Left lung (tissue), 14 donors: ENCODE measurements at places on chromosomes 7 and 10. TPM values are rescaled to one million over a fixed set of nuclear protein-coding genes. Genes with fewer than 3 reads are reported as not detected.

The EEPD1 gene
- 21.3 TPM for polyA plus RNA-seq

The ARPC1A gene
- 97.9 TPM for polyA plus RNA-seq

The CHRM2 gene
- polyA plus RNA-seq: 0.81 TPM

The LRRC72 gene
- not detected for polyA plus RNA-seq

The OR6V1 gene
- not detected for polyA plus RNA-seq

The TMEM273 gene
- polyA plus RNA-seq: 6.2 TPM

The GPR158 gene
- polyA plus RNA-seq: 0.97 TPM

The CNNM1 gene
- 0.30 TPM for polyA plus RNA-seq

The CACNB2 gene
- polyA plus RNA-seq: 11.5 TPM

The SAP25 gene
- 9.5 TPM for polyA plus RNA-seq

The EIF4EBP2 gene
- polyA plus RNA-seq: 79.7 TPM

The MET gene
- polyA plus RNA-seq: 24.7 TPM

The AGBL3 gene
- polyA plus RNA-seq: 13.6 TPM

The RAMP3 gene
- 23.6 TPM for polyA plus RNA-seq

The CUL2 gene
- 38.9 TPM for polyA plus RNA-seq

The ZPBP gene
- 0.21 TPM for polyA plus RNA-seq
